Fibroblast of upper back skin (primary cell): ENCODE measurements at places on chromosomes 2 and 18.

DNA sequence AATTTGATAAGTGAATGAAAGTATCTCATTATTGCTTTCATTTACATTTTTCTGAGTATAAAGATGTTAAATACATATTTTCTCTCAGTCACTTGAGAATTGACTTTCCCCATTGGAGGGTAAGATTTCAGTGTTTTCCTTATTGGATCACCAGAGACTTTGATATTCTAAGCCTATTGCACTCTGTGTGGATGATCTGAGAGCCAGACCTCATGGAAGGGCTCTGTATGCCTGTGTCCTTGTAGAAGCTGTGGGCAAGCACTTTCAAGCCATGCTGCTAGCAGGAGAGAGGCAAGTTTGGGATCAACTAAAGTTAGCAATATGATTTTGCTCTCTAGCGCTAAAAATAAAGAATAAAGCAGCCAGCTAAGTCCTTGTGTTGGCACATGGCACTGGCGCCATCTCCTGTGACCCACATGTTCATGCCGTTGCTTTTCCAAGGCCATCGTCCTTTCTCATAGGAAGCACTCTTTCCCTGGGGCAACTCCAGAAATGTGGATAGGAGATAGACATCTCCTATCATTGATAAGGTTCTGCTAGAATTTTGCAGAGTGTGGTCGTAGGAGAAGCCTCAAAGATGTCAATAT is 72.6 kb downstream of the AOX1 start:
- no peak for DNase-seq

- DNase-seq, result peak; percentile 35
These were observed 441.5 kb upstream of the POU3F3 start for GRCh38 chr2:104412384-104412783.

- no peak for DNase-seq
These were observed 942.0 kb downstream of the DPP10 start for GRCh38 chr2:115384399-115384798.

- DNase-seq, result no peak
These were observed 64.6 kb downstream of the THADA start for GRCh38 chr2:43531251-43531650.

GRCh38 chr2:42834161-42834560 is 41.8 kb upstream of the HAAO start:
- no peak for DNase-seq

- DNase-seq, result no peak
These were observed 18.9 kb downstream of the ADI1 start for GRCh38 chr2:3500326-3500899.

DNA sequence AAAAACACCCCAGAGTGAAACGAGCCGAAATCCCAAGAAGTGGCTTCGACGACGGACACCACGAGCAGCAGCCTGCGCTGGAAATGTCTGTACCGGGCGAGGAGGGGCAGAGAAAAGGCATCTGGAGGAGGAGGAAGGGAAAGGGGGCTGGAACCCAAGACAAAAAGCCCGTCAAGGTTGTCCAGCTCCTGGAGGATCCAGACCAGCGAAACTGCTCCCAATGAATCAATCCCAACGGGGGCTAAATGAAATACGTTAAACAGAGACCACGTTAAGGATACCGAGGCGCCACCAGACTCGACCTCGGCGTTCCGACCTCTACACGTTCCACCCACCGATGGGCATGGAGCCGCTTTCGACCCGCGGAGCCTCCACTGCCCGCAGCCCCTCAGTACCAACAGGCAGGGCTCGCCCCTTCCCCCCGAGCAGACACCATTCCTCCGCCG is 400 bp downstream of the CCDC88A start:
- DNase-seq, result peak; percentile 33

- DNase-seq, result no peak
These were observed 235.8 kb upstream of the RAB12 start for GRCh38 chr18:8373486-8373885.

DNA sequence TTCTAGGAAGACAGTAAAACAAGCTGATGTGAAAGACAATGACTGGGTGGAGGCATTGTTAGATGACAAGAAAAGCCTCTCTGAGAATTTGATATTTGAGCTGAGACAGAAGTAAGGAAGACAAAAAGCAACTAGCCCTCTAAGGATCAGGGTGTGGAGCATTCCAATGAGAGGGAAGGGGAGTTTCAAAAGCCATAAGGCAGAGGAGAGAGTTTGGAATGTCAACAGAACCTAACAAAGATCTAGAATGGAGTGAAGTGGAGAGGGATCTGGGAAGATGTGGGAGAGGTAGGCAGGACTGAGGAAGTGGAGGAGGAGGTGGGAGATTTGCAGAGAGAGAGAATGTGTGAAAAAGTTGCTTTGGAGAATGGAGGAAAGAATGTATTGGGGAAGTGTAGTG is 17.3 kb upstream of the ASXL2 start:
- DNase-seq, result no peak

DNA sequence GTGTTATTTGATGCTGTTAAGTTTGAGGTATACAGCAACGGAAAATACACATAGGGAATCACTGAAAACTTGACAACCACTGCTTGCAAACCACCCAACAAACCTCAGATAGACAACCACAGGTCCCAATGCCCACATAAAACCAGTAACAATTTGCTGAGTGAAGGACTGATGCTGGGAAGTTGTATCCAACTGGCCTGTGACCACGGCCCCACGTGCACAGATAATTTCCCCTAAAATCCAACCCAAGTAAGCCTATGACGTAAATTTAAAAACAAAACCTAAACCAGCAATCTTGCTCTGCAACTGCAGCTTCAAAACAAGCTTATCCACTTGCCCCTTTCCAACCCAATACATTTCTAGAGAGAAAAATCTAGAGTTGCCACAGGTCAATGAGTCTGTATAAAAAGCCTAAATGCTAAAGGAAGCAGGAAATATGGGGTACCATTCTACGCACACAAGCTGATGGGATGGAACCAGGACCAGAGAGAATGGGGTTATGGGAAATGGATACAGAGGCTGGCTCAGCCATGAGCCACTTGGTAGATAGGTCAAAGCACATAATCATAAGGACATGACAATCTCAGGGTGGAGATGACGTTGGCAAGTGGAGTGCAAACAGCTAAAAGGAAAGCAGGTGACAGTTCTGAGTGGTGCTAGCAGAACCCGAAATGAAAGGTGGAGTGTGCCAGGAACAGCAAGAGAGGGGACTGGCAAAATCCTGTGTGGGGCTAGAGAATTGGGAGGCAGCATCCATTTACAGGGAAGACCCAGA is 27.8 kb upstream of the CREB1 start:
- DNase-seq, result no peak

- peak; percentile 48 for DNase-seq
These were observed 510.9 kb downstream of the PARD3B start for GRCh38 chr2:205056151-205056561.

DNA sequence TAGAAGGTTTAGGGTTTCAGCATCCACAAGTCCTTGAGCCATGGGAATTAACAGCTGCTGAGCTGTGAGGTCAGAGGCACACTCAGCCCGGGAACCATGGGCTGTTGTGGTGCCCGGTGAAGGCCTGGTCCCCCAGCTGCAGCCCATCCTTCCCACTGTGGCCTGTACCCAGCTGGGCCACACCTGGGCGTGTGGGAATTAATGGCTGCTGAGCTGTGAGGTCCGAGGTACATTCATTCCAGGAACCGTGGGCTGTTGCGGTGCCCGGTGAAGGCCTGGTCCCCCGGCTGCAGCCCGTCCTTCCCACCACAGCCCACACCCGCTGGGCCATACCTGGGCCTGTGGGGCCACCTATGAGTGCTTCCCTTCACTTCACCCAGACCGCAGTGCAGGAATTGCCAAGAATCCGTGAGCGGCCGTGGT is 25.2 kb downstream of the TMEM18 start:
- no peak for DNase-seq

GRCh38 chr2:69628325-69629021 is 15.1 kb downstream of the AAK1 start:
- DNase-seq, result no peak

GRCh38 chr18:32974421-32975162 is 201.8 kb upstream of the KLHL14 start:
- DNase-seq, result peak; percentile 31

DNA sequence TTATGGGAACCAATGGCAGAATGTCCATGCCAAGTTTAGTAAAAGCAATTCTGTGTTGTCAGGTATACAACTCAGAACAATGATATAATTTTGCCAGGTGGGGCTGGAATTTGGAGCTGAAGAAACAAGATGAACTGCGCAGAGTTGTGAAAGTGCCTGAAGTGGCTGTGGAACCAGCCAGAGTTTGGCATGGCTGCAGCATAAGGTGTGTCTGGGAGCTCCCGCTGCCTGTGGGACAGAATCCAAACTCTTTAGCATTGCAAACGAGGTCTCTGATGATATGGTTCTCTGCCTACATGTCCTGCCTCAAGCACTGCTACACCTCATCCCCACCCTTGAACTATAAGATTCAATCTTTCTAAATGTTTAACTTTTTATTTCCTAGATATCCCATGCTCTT is 909.7 kb downstream of the EPHA4 start:
- DNase-seq, result no peak

- DNase-seq, result no peak
These were observed 19.8 kb downstream of the CCT7 start for GRCh38 chr2:73253901-73254300.

GRCh38 chr2:187299122-187299906 is 148.7 kb downstream of the CALCRL start:
- peak; percentile 46 for DNase-seq

DNA sequence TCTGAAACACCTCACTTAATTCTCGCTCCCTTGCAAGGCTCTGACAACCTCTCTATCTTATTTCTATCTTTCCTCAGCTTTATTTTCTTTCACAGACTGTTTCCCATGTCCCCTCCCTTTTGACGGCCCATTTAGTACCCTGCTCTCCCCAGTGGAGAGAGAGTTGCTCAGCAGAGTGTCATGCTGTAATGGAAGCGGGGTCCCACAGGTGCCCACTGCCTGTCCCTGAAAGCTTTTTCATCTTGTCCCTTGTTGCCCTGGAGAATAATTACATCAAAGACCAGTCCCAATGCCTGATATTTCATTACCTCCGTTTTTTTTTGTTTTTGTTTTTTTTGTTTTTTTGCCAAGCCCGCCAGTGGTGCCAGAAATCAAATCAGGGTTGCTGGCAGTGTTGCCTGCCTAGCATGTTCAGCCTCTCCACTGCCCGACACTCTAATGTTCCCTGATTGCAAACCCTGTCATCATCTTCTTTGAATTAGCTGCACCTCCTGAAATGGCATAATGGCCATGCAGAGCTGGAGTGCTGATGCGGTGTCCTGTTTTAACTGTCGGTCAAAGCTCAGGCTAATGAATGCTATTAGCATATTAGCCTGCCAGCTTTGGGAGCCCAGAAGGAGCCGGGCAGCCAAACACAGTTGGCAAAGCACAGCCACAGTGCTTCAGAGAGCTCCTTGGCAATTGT is 71.2 kb upstream of the CAVIN2 start:
- no peak for DNase-seq

GRCh38 chr2:68714866-68715265 is 19.7 kb upstream of the ARHGAP25 start:
- no peak for DNase-seq

DNA sequence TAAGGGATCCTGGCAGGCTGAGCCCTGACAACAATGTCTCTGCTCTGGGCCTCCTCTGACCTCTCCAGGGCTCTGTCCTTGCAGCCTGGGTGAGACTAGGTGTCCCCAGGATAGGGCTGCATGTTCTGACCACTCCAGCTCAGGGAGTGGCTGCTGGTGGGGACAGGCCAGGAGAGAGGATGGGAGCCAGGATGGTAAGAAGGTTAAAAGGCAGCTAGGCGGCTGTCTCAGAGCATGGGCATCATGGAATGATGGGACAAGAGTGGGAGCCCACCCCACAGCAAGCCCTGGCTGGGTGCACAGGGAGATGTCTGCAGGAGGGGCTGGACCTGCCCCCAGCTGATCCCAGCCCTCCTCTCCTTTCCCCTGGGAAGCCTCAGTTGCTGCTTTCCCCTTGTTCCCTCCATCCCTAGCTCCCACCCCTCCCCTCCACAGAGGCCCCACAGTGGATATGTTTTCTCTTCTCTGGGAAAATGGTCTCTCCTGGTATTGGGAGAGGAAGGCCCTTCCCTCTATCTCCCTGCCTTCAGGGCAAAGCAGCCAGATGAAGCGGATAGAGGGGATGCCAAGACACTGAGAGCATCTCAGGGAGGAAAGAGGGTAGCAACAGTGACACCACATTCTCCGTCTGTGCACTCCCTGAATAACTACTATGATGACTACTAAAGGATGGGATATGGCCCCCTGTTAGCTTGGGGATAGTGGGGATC is 334.3 kb downstream of the DYSF start:
- DNase-seq, result no peak

DNA sequence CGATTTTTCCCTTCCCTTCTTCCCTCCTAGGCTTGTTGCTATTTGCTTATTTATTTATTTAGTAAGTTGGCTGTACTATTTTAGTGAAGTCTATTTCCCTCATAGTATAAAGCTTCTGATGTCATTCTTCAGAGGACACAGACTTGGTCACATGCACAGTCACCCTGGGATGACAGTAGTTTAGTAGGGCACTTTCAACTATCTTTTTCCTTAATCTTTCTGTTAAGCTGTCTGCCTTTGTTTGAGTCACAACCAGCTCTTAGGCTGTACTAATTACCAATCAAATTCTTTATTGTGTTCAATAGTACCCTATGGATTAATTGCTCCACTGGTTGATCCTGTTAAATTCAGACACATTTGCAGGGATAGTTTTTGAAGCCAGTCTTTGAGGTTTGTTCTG is 26.9 kb upstream of the RAB31 start:
- no peak for DNase-seq

DNA sequence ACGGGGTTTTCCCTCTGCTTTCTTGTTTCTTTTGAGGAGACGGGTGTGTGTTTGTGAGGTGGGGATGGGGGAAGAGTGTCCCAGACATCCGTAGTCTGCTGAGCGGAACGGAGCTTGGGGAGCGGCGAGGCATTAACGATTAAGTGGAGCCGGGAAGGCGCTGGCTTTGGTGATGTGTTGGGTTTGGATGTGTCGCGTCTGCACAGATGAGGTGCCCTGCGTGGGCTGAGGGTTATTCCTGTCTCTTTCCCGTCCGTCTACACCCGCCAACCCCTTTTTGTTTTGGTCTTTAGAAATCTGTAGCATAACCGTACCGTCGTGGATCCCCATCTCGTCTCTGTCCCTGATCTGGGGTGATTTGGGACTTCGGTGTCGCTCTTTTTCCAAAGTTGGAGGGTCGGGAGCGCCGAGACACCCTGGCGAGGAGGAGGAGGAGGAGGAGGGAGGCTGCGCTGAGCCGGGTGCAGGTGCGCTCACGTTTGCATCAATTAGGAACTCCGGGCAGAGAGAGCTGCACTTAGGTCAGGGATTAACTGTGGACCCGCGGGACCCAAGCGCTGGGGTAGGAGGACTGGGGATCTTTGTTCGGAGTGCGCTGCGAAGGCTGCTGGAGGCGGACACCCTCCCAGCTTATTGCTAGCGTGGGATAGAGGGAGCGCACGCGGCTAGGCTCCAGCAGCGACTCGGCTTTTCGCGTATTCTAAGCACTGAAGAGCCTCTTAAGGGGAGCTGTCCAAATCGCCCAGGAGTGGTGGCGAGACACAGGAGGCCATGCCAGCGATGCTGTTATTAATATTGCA is 720.3 kb downstream of the DPP10 start:
- no peak for DNase-seq
